Thymus (tissue), 14 donors: ENCODE measurements at places on chromosomes 16 and 17.

DNA sequence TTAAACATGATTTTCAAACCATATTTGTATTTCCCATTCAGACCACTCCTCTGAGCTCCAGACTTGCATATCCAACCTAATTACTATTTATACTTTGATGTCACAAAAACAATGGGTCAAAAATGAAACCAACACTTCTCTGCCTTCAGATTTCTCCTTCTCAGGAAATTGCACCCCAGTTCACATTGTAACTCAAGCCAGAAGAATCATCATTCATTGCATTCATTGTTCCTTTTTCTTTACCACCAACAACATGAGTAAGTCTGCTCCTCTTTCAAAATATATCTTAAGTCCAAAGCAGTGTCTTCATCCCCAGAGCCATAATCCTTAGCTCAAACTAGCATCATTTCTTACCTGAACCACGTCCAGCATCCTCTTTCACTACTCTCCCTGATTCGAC is 2.6 kb upstream of the AKAP1 start:
- DNase-seq: no peak

DNA sequence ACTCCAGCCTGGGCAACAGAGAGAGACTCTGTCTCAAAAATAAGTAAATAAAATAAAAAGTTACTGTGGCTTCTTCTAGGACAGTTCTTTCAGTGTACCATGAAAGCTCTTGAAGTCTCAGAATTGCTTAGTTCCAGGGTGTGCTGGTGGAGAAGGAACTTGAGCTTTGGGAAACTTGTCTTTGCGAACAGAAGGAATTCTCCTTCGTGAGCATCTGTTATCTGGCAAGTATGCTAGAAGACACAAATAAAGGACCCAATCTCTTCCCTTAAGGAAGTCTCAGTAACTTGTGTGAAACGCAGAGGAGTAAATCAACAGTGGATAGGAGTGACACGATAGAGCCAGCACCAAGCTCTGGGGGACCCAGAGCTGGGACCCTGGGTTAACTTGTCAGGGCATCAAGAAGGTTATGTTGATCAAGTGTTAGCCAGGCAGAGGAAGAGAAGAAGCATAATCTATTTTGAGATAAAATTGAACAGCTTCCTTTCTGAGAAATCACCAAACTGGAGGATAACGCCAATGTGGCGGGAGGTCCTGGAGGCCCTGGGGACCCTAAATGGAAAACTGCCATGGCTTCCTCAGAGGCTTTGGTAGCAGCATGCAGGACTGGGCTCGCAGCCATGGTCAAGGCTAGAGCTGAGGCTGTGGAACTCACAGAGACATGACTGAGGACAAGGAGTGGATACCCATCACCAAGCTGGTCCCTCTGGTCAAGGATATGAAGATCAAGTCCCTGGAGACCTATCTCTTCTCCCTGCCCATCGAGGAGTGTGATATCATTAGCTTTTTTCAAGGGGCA is 72.1 kb upstream of the HAS3 start:
- DNase-seq: no peak

GRCh38 chr17:44543905-44544523 is 13.3 kb upstream of the FZD2 start:
- DNase-seq: no peak

- no peak for DNase-seq
Observed at GRCh38 chr17:15909481-15909991, 35.4 kb upstream of the ADORA2B start.

DNA sequence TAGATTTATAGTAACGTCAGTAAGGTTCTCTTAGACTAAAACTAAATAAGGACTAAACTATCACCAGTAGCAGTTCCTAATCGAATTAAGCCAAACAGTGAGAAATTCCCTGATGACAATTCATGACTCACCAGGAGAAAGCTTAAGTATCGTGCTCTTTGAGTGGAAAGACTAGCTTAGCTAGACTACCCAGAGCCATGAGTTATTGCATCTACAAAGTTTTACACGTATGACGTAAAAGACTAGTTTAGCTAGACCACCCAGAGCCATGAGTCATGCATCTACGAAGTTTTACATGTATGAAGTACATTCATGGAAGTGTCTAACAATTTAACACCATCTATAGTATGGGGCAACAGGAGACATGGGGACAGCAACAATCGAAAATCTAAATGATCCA is 36.6 kb downstream of the UBE2G1 start:
- DNase-seq: no peak

DNA sequence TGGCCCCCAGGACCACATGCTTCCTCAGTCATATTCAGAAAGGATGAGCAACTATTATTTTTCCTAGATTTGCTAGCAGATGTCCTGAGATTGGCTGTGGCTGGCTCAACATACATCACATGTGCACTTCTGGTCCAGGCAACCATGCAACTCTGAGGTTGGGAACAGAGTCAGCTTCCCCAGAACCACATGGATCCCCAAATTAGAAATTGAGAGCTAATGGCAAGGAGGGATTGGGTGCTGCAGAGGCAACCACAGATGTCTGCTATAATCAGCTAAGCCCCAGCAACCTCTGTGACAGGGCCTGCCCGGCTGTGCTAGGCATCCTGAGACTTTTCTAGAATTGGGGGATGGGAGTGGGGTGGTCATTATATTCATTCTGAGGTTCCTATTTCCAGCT is 33.8 kb upstream of the CLEC18A start:
- DNase-seq: no peak

GRCh38 chr16:67884-68789 is 4.3 kb downstream of the RHBDF1 start:
- DNase-seq: no peak

DNA sequence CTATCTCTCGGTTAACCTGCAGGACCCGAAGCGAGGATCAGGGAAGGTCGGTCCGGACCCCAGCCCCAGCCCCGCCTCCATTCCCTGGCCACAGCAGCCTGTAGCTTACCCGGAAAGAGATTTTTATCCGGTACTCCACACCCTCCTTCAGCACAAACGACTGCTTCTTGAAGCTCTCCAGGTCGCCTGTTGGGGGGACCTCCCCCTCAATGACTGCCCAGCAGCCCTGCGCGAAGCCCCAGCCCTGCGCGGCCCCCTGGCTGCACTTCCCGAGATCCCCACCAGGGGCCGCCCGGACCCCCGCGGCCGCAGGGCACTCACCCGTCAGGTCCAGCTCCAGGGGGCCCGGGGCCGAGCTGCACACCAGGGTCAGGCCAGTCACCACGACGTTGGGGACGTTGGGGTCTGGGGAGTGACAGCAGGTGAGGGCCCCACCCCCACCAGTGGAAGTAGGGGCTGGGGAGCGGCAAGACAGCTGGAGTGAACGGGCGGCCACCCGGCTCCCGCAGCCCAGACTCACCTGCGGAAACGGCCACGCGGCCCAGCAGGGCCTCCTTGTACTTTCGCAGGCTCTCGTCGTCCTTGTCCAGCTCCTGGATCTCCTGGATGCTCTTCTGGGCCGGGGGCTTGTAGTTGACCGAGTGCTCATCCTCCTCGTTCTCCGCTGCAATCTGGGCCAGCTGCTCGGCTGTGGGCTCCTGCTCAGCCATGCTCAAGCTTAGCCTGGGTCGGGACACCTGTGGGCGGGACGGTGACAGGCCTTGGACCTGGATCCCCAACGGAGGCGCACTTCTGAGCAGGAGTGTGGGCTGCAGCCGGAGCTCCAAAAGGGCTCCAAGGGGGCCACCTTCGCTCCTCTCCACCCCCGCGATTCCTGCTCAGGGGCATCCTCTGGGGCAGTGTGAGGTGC is 1.7 kb downstream of the ARHGDIA start:
- DNase-seq: no peak

DNA sequence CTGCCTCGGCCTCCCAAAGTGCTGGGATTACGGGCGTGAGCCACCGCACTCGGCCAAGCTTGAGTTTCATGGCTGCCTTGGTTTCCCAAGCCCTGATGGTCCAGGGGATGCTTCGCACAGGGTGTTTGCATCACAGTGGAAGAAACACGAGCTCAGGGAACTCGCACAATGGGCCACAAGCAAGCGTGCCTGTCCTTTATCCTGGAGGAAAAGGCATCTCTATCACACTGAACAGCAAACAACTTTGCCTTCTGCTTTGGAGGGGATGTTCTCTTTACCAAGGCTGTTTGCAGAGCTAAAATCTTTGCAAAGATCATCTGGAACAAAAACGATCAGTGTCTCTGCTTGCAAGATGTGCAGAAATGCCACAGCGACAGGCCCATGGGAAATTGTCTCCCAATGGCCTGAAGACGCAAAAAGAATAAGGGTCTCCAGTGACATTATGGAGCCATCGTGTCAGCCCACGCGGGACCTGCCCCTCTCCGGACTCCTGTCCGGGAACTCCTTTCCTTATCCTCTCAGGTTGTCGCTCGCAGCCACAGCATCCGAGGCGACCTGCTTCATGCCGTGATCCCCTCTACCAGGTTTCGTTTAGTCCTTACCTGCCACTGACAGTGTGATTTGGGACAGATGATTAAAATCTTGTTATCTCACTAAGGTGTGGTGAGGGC is 44.1 kb upstream of the CBFA2T3 start:
- DNase-seq: no peak

GRCh38 chr16:60419859-60420258 is 1616.4 kb downstream of the CDH8 start:
- DNase-seq: no peak

- DNase-seq: no peak
Observed at GRCh38 chr17:75693500-75694481, 26.7 kb downstream of the SAP30BP start.

DNA sequence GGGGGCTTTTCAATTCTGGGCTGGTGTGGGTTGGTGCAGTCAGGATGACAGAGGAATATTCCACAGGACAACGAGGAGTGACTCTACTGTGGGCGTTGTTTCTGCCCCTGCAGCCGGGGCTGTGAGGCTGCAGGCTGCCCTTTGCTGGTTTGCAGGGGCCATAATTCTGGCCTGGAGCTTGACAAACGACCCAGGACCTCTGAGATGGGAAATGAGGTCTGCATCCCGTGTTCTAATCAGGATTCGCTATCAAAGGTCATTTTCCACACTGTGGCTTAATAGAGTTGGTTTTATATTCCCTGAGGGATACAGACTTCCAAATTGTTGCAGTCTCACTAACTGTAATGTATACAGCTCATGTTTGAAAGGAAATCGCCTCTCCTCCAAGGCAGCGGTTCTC is 180.9 kb downstream of the RPTOR start:
- DNase-seq: no peak

- DNase-seq: no peak
Observed at GRCh38 chr17:73592501-73592961, 51.7 kb downstream of the SDK2 start.

DNA sequence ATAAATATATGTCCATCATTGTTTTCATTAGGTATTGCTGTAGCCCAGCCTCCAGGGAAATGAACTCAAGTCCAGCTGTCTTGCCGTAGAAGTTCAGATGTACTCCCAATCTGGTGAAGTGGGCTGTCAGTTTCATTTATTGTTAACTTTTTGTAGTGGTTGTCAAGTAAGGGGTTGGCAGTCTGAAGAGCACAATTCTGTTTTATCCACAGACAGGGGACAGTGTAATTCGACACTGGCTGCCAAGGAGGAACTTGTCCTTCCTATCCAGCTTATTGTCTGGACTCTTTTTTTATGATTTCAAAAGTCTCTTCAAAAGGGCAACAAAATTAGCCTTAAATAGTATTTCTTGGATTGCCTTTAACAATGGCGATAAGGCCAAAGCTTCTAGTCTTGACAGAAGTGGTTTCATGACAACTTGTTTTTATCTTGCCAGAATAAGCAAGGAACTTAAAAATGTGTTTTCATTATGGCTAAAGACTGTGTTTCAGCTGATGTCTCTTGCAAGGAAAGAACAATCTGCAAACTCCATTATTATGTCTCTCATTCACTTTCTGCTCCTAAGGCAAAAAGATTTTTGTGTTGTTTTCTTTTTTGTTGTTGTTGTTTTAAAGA is 73.9 kb upstream of the TANC2 start:
- DNase-seq: no peak

- no peak for DNase-seq
Observed at GRCh38 chr17:8918807-8919465, 46.6 kb downstream of the PIK3R5 start.

DNA sequence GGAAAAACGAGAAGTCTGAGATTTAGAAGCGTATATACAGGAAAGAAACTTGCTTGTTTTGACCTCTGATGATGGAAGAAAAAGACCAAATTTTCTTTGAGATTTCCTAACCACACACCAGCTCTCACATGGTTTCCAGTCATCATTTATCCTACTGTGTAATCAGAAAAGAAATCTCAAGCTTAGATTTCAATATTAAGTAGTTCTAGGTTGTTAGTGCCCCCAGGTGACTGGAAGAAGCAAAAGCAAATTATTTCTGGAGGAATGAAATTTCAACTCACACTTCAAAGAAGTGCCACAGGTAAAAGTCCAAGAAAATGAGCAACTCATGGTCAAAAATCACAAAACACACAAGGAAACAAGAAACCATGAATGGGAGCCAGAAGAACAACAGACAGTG is 51.8 kb upstream of the KDM6B start:
- no peak for DNase-seq

DNA sequence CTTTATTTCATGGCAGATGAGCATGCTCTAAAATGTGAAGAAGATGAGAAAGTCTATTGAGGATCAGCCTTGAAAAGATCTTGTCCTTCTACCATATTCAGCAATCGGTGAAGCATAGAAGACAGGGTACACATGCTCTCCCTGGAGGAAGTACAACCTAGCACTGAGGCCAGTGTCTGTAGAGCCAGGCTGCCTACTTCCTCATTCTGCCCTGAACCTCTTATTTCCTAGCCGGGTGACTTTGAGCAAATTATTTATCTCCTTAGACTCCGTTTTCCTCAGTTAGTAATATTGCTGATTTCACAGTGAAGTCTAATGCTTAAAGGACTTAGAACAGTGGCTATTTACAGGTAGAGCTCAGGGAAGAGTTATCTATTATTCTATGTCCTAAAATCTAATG is 58.4 kb downstream of the TMEM100 start:
- no peak for DNase-seq

- peak; percentile 83 for DNase-seq
Observed at GRCh38 chr16:21301168-21301894, 23.2 kb upstream of the CRYM start.

- DNase-seq: no peak
Observed at GRCh38 chr17:70776441-70776840, 607.1 kb downstream of the KCNJ2 start.

DNA sequence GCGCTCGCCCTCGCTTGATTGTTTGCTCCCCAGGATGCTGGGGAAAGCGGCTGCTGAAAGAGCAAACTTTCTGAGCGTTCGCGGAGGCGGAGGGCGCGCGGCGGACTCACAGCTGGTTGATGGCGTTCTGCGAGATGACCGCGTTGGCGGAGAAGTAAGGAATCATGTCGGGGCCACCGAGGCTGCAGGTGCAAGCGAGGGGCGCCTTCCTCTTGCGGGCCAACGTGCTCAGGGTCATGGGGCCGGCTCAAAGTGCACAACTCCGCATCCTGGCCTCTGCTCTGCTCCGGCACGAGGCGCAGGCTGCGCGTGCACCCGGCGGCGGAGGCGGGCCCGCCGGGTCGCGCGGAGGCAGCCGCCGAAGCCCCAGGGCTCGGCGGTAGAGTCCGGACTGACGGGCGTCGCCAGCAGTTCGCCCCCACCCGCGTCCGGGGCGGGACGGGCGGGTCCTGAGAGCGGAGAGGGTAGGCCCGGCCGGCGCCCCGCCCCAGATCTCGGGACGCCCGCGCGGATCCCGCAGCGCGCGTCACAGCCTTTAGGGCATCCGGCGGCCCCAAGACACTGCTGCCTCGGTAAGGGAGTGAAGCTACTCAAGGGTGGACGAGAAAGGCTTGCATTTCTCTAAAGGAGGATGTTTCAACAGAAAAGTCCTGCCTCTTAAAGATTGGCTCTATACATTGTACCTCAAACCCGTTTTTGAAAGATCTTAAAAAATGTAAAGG is 138.5 kb upstream of the CORO6 start:
- DNase-seq: peak; percentile 71

- no peak for DNase-seq
Observed at GRCh38 chr16:72924537-72924926, 123.4 kb downstream of the ZFHX3 start.

GRCh38 chr16:10878328-10878643 is 1.3 kb downstream of the CIITA start:
- DNase-seq: no peak
